ENCODE measurements at places on chromosomes 4 and X.

GRCh38 chr4:81790477-81790876 is 318.8 kb upstream of the RASGEF1B start:
- H3K36me3 ChIP-seq = no peaks in the 10 kb centered on the region
- no peak overlapping the region for H3K27ac ChIP-seq
- no peaks in the 10 kb centered on the region for H3K27me3 ChIP-seq
- peaks cover 9% of the 10 kb centered on the region for H3K4me1 ChIP-seq
- no peak for DNase-seq
- H3K4me3 ChIP-seq = no peak overlapping the region

DNA sequence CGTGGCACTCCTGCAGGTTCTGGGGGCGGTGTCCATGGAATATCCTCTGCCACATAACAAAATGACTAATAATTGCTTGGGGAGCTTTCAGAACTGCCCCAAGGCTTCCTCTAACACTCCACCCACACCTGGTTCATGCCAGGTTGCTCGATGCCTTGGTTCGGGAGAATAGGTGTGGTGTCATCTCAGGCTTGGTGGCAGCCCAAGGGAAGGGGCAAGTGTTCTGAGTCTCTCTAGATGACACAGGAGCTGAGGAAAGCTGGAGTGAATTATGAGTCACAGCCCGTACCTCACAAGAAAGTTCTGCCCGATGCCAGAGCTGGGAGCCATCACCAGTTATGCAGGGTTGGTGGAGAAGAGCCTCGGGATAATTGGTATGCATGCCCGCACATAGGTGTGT is 14.7 kb downstream of the FTSJ1 start:
- no peak for DNase-seq
- H3K27me3 ChIP-seq = no peaks in the 10 kb centered on the region
- H3K4me3 ChIP-seq = no peak overlapping the region

GRCh38 chrX:41178201-41178600 is 93.0 kb downstream of the USP9X start:
- H3K4me3 ChIP-seq = no peak overlapping the region
- H3K4me1 ChIP-seq = peaks cover 34% of the 10 kb centered on the region
- no peak overlapping the region for H3K27ac ChIP-seq
- H3K27me3 ChIP-seq = no peaks in the 10 kb centered on the region

- no peaks in the 10 kb centered on the region for H3K27me3 ChIP-seq
- H3K36me3 ChIP-seq = no peaks in the 10 kb centered on the region
- H3K27ac ChIP-seq = no peak overlapping the region
Observed at GRCh38 chr4:115944146-115944905, 830.9 kb upstream of the NDST4 start.

GRCh38 chr4:31427691-31428090 is 707.5 kb downstream of the PCDH7 start:
- H3K4me3 ChIP-seq = no peak overlapping the region
- H3K4me1 ChIP-seq = no peaks in the 10 kb centered on the region
- no peaks in the 10 kb centered on the region for H3K27me3 ChIP-seq
- H3K36me3 ChIP-seq = no peaks in the 10 kb centered on the region
- no peak for DNase-seq

DNA sequence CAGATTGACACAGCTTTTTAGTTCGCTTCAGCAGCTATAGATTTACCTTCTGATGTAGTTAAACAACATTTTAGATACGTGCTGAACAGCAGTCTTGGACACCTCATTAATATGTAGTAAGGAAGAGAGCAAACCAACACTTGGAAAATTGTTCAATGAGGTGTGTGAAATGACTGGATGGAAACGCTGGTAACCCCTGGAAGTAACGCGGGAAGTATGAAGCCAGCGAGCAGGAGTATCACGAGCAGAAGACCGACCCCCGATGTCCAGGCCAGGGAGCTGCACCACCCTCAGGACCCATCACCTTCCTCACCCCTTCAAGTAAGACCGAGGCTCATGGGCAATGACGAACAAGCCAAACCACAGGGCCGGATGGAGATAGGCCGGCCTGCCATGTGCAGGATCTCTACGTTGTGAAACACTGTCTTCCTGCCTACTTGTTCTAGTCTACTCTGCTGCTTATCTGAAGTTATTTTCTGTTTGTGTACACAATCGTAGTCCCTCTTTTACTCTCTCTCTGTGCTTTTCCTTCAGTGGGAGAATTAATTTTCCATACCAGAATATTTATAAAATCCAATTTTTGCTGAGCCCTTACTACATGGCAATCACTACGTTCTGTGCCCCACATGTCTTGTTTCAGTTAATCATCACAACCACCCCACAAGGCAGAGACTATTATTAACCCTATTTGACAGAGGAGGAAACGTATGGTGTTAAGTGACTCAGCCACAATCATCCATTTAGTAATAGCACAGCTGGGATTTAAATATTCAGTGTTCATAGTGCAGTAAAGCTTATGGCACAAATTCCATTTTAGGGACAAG is 221.7 kb downstream of the APBB2 start:
- H3K4me3 ChIP-seq = no peak overlapping the region
- peaks cover 3% of the 10 kb centered on the region for H3K4me1 ChIP-seq
- peak; percentile 22 for DNase-seq
- H3K36me3 ChIP-seq = no peaks in the 10 kb centered on the region

DNA sequence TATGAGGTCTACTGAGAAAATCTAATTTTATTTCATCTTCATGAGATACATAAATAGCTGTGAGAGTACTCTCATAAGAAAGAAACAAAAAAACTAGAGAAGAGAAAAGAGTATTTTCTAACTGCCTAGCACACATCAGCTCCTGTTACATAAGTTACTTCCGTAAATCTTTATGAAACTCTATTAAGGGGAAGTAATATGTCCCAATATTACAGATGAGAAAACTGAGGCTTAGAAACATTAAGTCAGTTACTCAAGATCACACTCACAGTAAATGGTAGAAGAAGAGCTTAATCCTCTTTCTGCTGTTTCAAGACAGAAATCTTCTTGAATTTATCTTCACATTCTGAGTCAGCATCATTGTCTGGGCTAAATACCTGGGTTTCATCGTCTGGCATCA is 164.1 kb downstream of the DTHD1 start:
- H3K4me3 ChIP-seq = no peak overlapping the region
- DNase-seq = no peak
- H3K27me3 ChIP-seq = no peaks in the 10 kb centered on the region
- H3K4me1 ChIP-seq = no peaks in the 10 kb centered on the region
- H3K27ac ChIP-seq = no peak overlapping the region
- no peaks in the 10 kb centered on the region for H3K36me3 ChIP-seq

Data from activated CD8-positive, alpha-beta T cell treated with anti-CD3 and anti-CD28 coated beads, Interleukin-2, amount 10 ng/mL, durations not matched to agents 7 days and 5 days (primary cell).